ENCODE measurements at places on chromosomes 13 and 19.

- DNase-seq, result no peak
Observed at GRCh38 chr19:29841209-29841558, 29.4 kb downstream of the CCNE1 start.

GRCh38 chr13:102847272-102848234, 1.7 kb downstream of the ERCC5 start:
- no peak for DNase-seq

DNA sequence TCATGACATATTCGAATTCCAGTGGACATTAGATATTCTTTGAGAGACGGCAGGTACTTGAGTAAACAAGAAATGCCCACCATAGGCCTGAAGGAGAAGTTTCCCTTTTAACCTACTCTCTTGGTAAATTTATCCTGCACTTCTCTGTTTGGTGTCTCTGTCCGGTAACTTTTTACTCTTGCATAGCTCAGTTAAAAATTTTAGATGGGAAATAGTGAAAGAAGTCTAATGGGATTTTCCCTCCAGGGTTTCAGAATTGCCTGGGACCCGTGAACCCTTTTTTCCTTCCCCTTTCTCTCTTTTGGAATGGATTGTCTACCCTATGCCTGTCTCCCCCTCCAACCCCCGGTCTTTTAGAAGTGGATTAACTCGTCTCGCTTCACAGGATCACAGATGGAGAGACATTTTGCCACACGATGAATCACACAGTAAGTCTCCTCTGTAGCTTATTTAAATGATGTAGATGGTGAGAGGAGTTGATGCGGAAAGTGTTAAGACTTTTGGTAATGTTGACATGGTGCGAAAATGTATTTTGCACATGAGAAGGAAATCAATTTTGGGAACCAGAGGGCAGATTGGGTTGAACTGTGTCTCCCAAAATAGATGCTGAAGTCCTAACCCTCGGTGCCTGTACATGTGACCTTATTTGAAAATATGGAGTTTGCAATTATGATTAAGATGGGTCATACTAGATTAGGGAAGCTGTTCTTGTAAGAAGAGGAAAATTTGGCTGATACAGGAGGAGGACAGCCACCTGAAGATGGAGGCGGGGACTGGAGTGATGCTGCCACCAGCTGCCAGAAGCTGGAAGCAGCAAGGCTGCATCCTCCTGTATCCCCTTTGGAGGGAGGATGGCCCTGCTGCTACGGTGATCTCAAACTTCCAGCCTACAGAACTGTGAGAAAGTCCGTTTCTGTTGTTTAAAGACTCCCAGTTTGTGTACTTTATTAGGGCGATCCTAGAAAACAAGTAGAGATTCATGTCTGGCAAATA, 711 bp upstream of the MIPEP start:
- no peak for DNase-seq

GRCh38 chr19:33370783-33371182, 2.7 kb upstream of the CEBPG start:
- no peak for DNase-seq

- no peak for DNase-seq
Observed at GRCh38 chr19:51546650-51547396, 15.4 kb upstream of the SIGLEC6 start.

DNA sequence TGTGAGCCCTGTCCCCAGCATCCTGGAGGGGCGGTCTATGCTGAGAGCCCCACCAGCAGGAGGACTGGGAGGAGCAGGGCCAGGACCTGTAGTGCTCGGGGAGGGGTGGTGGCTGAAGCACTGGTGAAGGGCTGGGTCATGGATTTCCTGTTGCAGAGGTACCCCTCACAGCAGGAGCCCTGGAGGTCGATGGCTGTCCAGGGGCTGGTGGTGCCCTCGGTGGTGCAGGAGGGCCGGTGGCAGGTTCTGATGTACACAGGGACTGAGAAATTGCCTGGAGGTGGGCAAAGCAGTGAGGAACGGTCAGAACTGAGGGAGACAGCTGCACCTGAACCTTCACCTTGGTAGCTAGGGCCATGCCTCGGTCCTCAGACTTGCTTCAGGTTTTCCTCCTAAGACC, 4.7 kb downstream of the LYPD5 start:
- DNase-seq, result no peak

DNA sequence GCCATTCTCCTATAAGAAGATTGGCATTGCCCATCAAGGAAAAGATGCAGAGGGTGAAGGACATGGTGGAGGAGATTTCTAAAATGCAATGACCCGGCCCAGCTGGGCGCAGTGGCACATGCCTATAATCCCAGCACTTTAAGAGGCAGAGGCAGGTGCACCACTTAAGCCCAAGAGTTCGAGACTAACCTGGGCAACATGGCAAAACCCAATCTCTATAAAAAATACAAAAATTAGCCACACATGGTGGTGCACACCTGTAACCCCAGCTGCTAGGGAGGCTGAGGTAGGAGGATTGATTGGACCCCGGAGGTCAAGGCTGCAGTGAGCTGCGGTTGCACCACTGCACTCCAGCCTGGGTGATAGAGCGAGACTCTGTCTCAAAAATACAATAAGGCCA, 331.8 kb downstream of the FOXO1 start:
- no peak for DNase-seq

DNA sequence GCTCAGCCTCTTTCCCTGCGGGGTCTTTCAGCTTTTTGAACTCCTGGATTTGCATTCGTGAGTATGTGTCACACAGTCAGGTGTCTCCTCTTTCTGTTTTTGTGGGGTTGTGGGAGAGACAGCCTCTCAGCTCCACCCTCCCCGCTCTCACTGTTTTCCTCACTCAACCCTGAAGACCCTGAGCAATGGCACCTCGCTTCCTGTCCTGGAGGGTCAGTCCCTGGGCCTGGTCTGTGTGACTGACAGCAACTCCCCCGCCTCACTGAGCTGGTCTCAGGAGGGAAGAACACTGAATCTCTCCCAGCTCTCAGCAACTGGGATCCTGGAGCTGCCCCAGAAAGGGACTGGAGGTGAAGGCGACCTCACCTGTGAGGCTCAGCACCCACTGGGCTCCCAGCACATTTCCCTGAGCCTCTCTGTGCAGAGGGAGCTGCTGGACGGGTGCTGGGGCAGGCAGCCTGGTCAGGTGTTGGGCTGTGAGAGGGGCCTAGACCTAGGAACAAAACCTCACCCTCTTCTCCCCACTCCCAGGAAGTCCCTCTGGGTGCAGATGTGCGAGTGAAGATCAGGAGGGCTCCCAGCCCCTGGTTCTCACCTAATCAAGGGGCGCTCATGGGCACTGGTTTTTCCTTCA, 4.2 kb upstream of the SIGLEC7 start:
- DNase-seq, result no peak

All from NCI-H187 (cell line).